ENCODE measurements at places on chromosomes 11 and 22.

- no peak for DNase-seq
These were observed 3.2 kb downstream of the CTSD start for GRCh38 chr11:1760351-1761109.

DNA sequence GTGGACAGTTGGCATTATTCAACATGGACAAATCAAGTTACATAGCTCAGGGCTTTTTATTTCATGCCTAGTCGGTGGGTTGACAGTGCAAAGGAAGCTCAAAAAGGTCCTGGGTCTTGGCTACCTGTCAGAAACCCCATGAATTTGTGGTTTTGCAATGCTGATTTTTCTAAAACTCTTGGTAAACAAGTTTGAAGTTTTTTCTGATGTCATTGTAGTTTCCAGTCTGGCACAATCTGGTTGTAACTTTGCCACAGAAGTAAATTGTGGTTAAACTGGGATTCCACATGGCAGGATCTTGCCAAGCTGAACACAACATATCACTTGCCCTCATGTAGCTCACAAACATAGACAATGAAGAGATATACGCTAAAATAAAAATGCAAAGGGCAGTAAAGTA is 100.8 kb downstream of the EHF start:
- no peak for DNase-seq

DNA sequence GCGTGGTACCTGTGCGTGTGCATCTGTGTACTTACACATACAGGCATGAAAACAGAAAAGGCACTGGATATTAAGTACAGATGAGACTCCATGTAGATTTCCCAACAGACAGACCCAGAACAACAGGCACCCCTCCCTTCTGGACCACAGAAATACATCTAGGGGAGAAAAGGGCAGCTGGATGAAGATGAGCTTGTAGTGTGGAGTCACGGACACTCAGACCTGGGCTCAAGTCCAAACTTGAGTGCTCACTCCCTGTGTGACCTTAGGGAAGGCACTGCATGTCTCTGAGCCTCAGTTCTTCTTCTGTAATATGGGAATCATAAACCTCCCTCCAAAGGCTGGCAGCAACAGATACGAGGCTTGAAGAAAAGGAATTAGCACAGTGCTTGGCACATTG is 108.9 kb downstream of the GALNT18 start:
- DNase-seq, result no peak

DNA sequence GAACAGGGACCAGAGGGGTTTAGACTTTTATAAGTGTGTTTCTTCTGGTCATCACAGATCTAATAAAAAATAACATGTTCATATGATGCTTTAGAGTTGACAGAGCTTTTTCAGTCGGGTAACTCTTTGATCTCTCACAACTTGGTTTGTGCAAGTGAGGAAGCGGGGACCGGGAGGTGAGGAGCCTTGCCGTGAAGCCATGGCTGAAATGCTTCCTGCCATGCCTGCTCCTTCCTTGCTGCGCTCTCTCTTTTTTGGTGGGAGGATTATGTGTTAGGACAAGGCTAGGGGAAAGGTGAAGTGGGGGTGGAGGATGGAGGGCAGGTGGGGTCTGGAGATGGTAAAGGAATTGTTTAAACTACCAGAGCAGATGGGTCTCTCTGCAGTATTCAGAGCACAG is 23.8 kb downstream of the TEAD1 start:
- DNase-seq, result no peak

- no peak for DNase-seq
These were observed 42.1 kb downstream of the NCAPD3 start for GRCh38 chr11:134181707-134182106.
